NCI-H2029 treated with DMSO at 0.1 percent for 48 hours (cell line): ENCODE measurements at places on chromosomes 3 and 15.

DNA sequence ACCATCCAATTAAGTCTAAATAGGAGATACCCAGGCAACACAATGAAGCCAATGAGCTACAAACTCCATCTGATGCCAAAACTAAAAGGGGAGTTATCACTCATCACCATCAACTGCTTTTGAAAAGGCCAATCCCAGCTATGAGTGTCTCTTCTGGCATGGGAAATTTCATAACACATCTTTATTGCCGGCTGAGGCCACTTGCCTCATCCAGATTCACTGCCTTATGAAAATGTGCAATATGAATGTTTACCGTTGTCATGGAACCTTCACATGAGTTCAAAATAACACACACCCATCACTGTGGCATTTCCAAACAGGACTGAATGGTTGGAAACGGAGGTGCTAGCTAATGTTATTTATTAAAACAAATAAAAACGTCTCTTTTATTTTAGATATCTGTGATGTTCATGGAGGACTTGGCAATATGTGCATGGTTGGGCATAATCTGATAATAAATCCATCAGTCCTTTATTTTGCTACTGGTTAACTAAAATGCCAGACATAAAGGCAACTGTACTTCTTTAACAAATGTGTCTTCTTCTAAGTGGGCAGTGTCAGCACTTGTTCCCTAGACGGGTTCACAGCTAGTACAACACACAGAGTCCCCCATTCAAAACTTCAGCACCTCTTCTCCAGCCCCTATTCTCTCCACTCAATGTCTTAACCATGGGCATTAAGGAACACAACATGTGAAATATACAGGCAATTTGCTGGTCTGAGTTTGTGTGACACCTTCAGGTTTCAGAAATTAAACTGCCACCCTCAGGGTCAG, 143.9 kb downstream of the MAGI1 start:
- DNase-seq, result no peak

DNA sequence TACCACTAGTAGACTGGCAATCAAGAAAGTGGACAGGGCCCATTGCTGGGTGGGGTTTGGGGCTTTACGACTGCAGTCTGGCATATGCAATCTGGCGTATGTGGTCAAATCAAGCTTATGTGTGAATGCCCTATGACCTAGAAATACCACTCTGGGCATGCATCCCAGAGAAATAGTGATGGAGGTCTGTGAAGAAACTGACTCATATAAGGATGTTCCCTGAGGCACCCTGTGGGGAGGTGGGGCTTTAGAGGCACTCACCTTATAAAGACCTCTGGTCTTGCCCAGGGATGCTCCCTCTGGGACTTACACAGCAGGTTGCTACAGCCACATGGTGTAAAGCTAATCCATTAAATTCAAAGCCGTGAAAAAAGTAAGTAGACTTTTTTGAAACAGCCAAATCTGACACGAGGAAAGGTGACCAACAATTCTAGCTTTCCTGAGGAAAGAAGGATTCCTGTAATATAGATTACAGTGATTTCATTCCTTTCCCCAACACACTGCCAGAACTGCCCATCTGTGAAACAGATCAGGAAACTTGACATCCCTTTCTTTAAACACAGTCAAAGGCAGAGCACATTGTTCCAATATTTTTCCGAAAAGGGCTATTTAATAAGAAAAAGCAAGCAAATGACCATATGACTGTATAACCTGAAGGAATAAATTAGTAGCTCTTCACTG, 13.6 kb downstream of the RARRES1 start:
- DNase-seq, result no peak

GRCh38 chr3:69613286-69613685, 126.0 kb upstream of the MITF start:
- DNase-seq, result no peak

- no peak for DNase-seq
Measured at GRCh38 chr3:39108200-39108710, 775 bp downstream of the TTC21A start.

- DNase-seq, result no peak
Measured at GRCh38 chr3:67064105-67064504, 66.0 kb downstream of the KBTBD8 start.

DNA sequence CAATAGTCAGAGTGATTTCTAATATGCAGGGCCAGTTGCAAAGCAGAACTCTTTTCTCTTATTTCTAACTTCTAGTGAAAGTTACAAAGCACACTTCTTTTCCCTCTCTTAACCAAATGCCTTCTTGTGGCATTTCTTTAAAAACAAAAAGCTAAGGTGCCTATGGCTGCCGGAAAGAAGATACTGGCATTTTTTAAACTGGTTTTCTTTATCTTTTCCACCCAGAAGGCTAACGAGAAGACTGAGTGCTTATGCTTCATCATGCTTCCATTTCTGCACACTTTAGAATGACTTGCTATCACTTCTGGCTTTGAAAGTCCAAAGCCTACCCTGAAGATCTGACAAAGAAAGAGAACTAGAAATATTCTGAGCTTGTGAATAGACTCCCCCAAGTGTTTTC, 141.3 kb downstream of the P2RY1 start:
- no peak for DNase-seq

GRCh38 chr3:131353016-131353877, 28.3 kb upstream of the NUDT16 start:
- no peak for DNase-seq

DNA sequence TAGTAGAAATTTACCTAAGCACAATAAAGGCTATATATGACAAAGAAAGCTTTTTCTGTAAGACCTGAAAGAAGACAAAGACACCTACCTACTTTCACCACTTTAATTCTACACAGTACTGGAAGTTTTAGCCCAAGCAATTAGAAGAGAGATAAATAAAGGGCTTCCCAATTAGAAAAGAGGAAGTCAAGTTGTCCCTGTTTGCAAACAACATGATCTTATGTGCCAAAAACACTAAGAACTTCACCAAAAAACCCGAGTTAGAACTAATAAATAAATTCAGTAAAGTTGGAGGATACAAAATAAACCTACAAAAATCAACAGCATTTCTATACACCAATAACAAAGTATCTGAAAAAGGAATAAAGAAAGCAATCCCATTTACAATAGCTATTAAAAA, 190.9 kb downstream of the NR2F2 start:
- no peak for DNase-seq

GRCh38 chr15:46552316-46552715, 917.5 kb downstream of the SQOR start:
- DNase-seq, result no peak

GRCh38 chr3:156373095-156373494, 181.8 kb downstream of the SSR3 start:
- DNase-seq, result no peak

- DNase-seq, result no peak
Measured at GRCh38 chr15:44790215-44790614, 53.9 kb downstream of the TRIM69 start.

DNA sequence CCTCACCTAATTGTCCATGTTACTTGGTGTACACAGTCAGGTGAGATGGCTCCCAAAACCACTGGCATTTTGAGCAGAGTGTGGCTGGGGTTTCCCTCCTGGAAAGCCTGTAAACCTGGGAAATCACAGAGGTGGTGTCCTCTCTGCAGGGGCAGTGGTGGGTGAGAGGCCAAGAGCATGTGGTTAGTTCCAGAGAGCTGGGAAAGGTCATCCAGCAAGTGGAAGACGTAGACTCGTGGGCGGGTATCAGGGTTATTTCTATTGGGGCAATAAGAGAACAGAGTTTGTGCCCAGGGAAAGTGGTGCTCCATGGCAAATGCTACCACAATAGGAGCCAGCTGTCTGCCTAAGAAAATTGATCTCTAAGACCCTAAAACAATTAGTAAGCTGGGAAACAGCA, 44.6 kb upstream of the LIMD1 start:
- no peak for DNase-seq

GRCh38 chr15:85284497-85284896, 95.9 kb upstream of the AKAP13 start:
- DNase-seq, result no peak

GRCh38 chr3:40771112-40771511, 246.4 kb downstream of the ZNF621 start:
- no peak for DNase-seq

- DNase-seq, result no peak
Measured at GRCh38 chr15:63943829-63944680, 102.2 kb downstream of the DAPK2 start.

- no peak for DNase-seq
Measured at GRCh38 chr3:157030712-157031111, 129.2 kb downstream of the CCNL1 start.

DNA sequence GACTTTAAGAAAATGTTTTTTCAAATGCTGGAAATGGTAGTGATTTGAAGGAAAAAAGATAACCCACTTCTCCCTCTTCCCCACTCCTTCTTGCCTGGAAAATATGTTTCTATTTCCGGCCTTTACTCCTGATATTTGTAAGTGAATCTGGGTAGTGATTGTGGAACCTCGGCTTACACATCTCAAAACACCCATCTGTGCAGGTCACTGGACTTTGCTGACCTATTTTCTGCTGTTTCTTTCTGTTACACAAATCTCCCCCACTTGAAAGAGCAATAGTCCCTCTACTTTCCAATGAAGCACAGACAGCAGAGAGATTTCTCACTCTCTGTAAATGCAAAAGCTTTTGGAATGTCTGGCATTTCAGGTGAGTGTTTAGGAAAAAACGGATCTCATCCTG, 76.9 kb upstream of the ICE2 start:
- DNase-seq, result no peak

DNA sequence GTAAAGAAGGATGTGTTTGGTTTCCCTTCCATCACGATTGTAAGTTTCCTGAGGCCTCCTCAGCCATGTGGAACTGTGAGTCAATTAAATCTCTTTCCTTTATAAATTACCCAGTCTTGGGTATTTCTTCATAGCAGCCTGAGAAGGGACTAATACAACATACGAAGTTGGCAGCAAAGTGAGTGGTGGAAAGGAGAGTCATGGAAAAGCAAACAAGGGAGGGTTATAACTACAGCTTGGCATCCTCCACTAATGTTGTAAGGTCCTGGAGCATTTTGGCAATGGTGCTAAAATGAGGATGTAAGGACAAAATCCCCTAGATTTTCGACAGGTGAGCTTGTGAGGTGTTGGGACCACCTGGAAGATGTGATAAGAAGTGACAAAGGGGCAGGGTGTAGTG, 5.8 kb upstream of the TMEM41A start:
- no peak for DNase-seq

- no peak for DNase-seq
Measured at GRCh38 chr3:16121391-16121790, 53.1 kb upstream of the GALNT15 start.

DNA sequence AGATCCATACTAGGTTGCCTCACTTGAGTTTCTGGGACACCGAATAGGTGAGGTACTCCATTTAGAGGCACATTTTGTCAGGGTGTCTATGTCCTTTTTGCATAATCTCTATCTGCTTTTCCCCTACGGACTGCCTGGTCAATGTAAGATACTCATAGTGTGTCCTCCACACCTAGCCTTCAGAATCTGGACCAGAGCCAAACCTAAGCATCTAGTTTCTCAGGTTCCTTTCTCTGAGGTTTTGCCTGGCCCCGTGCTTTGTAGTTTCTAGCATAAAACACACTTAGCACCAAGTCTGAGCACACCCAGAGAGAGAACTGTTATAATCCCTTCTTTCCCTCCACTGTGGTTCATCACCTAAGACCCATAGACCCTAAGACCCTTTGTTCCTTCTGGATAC, 105.9 kb upstream of the MLF1 start:
- no peak for DNase-seq

DNA sequence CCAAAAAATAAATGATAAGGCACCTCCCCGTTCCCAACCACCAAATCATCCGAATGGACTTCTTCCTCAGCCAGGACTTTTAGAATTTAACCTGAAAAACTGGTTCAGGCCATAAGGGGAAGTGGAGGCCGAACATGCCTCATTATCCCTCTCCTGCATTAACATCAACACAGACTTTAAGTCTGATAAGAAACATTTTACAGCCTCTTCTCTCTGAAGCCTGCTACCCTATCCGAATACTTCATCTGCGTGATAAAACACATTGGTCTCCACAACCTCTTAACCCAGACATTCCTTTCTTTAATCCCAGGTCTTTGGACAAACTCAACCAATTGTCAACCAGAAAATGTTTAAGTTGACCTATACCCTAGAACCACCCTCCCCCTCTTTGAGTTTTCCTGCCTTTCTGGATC, 850 bp upstream of the SLC41A3 start:
- no peak for DNase-seq

DNA sequence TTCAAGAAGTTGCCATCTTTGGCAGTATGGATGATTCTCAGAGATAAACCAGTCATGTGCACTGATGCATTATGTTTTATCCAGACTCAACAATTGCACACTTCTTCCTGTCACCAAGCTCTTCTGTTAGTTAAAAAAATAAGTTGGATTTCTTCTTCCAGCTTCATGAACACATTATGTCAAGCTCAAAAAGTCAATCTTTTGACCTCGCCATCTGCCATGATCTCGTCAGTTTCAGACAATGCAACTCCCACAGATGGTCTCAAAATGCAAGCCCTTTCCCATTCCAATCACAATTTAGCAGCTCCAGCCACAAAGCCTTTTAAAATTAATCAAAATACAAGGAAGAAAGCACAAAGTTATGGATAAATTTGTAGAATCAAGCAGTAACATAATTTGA, 42.8 kb downstream of the TFDP2 start:
- DNase-seq, result no peak

DNA sequence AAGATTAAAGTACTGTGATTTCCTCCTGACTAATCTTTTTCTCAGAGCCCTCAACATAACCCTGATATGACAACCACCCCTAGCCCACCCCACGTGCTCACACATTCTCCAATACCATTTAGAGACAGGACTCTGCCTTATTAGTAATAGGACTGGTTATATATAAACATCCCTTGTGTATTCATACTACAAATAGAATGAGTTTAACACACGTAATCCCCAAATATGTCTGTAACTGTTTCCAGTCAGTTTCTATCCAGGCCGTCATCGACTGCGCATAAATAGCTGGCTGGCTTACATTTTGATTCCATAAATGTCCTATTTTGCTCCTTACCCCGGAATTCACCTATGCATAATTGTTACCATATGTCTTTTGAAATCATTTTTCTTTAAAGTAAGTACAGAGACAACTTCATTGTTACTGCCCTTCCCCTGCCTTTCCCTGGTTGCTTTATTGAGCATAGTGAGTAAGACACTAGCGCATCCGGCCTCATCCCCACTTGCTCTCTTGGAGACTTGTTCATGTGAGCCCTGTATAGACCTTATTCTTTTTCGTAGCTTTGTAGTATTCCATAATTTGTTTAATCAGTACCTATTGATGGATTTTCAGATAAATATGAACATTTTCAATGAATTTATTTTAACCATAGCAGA, 3.5 kb upstream of the P2RY14 start:
- DNase-seq, result no peak

GRCh38 chr3:20852712-20853111, 666.7 kb upstream of the SGO1 start:
- no peak for DNase-seq

GRCh38 chr3:179247289-179248015, 3.5 kb downstream of the KCNMB3 start:
- DNase-seq, result no peak

- DNase-seq, result no peak
Measured at GRCh38 chr3:195548501-195548900, 5.4 kb upstream of the PPP1R2 start.
